Muscle of back (tissue), 13 donors: ENCODE measurements at places on chromosomes 3 and 15. TPM values are rescaled to one million over a fixed set of nuclear protein-coding genes. Genes with fewer than 3 reads are reported as not detected.

Gene CTXND1
- polyA plus RNA-seq = 1.5 TPM

- no peak for DNase-seq
These were observed 6.3 kb downstream of the DNAH1 start for GRCh38 chr3:52322466-52322865.

GRCh38 chr3:98563661-98564281 lies 29.6 kb downstream of the CPOX start:
- no peak for DNase-seq

DNA sequence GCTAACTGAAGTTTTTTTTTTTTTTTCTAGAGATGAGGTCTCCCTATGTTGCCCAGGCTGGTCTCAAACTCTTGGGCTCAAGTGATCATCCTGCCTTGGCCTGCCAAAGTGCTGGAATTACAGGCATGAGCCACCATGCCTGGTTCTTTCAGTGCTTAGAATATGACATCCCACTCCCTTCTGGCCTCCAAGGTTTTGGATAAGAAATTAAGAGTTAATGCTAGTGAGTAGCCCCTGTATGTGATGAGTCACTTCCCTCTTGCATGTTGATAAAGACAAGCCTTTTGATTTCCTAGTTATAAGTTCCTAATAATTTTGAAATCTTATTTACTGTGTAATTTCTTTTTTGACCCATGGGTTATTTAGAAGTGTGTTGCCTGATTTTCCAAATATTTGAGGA lies 35.7 kb upstream of the DNAJC19 start:
- no peak for DNase-seq

DNA sequence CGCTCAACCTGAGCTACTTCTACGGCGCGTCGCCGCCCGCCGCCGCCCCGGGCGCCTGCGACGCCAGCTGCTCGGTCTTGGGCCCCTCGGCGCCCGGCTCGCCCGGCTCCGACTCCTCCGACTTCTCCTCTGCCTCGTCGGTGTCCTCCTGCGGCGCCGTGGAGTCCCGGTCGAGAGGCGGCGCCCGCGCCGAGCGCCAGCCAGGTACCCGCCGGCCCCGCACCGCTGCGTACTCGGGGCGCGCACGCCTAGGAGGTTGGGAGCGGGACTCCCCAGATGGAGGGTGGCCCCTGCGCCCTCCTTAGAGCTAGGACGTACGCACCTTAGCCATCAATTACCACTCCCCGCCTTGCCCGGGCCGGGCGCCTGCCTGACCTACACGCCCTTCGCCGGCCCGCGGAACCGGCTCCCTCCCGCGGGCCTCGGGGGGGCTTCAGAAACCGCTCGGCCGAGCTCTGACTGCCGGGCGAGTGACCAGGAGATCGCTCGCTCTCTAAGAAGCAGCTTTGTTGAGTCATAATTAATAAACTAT lies 466 bp downstream of the NFKBIZ start:
- peak; percentile 35 for DNase-seq

- DNase-seq = no peak
These were observed 13.6 kb upstream of the TATDN2 start for GRCh38 chr3:10234526-10235230.
